ENCODE measurements at places on chromosomes 13 and 19. TPM values are rescaled to one million over a fixed set of nuclear protein-coding genes. Genes with fewer than 3 reads are reported as not detected.
A peak's percentile ranks its signal among the peaks of the same experiment; 100 is the strongest.

DNA sequence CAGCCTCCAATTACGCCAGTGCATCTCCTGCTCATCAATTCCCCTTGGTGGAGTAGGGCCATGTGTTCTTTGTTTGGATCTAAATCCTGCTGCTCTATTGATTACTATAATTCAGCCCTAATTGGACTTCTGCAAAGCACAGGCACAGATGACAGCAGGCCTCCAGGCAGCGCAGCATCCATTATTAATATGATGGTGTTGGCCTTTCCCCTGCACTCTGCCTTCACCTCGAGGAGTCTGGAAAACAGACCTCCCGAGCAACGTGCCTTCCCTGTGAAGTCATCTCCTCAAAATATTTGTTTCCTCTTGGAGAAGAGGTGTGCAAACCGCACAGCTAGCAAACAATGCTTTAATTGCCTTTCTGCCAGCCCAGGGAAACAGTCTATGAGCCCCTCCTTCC, 92.5 kb downstream of the UQCRFS1 start:
- no peak overlapping the region for H3K27ac ChIP-seq
- H3K27me3 ChIP-seq: no peaks in the 10 kb centered on the region
- H3K4me1 ChIP-seq: no peaks in the 10 kb centered on the region
- no peak overlapping the region for H3K4me3 ChIP-seq
- DNase-seq: no peak

The VSIG10L gene
- not detected for total RNA-seq

DNA sequence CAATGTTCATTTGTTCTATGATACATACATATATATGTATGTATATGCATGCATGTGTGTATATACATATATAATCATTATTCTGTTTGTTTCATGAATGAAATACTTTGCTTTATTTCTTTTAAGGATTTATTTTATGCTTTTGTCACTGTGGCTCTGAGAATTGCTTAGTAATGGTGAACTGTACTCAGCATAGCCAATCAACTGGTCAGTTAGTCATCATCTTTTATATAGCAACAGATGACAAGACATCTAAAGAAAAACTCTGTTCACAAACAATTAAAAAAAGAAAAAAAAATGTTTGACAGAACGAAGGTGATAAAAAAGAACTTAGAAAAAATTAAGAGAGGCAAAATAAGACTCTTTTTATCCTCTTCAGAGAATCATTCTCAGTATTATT, 1440.3 kb downstream of the PCDH9 start:
- no peaks in the 10 kb centered on the region for H3K27me3 ChIP-seq
- H3K4me1 ChIP-seq: no peaks in the 10 kb centered on the region
- no peak overlapping the region for H3K27ac ChIP-seq
- DNase-seq: no peak
- no peak overlapping the region for H3K4me3 ChIP-seq

The ZNF765 gene
- 6.7 TPM for total RNA-seq

GRCh38 chr19:13544423-13544822, 38.1 kb upstream of the CACNA1A start:
- no peak overlapping the region for H3K4me3 ChIP-seq
- no peaks in the 10 kb centered on the region for H3K4me1 ChIP-seq
- H3K36me3 ChIP-seq: peaks cover 4% of the 10 kb centered on the region
- no peak for DNase-seq
- H3K27me3 ChIP-seq: peaks cover 24% of the 10 kb centered on the region
- H3K27ac ChIP-seq: no peak overlapping the region

GRCh38 chr19:18871543-18871942, 24.4 kb downstream of the CERS1 start:
- DNase-seq: no peak
- H3K4me3 ChIP-seq: peak overlapping the region; percentile 58
- peak overlapping the region; percentile 87 for H3K27ac ChIP-seq
- H3K4me1 ChIP-seq: peaks cover 9% of the 10 kb centered on the region
- peaks cover 11% of the 10 kb centered on the region for H3K27me3 ChIP-seq

The C19orf73 gene
- total RNA-seq: 3.6 TPM

DNA sequence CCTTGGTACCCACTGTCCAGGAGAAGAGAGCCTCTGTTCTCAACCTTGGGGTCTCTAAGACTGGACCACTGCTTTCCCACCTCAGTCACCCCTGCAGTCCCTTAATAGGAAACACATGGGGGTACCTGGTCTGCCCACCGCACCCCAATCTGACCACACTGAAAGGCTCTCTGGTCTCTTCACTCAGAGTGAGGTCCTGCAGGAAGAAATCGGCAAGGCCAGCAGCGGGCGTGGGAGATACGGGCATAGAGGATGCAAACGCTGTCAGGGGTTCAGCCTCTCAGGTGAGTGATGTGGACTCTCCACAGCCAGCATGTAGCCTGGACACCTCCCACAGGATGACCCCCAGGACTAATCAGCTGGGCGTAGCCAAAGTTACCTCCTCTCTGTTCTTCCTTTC, 3.5 kb downstream of the SIGLEC9 start:
- H3K27ac ChIP-seq: no peak overlapping the region
- peaks cover 44% of the 10 kb centered on the region for H3K4me1 ChIP-seq

The TFPT gene
- 14.9 TPM for total RNA-seq

GRCh38 chr13:25525884-25526283, 154.1 kb downstream of the ATP8A2 start:
- H3K4me1 ChIP-seq: no peaks in the 10 kb centered on the region
- no peaks in the 10 kb centered on the region for H3K36me3 ChIP-seq
- no peak overlapping the region for H3K27ac ChIP-seq
- no peak for DNase-seq

DNA sequence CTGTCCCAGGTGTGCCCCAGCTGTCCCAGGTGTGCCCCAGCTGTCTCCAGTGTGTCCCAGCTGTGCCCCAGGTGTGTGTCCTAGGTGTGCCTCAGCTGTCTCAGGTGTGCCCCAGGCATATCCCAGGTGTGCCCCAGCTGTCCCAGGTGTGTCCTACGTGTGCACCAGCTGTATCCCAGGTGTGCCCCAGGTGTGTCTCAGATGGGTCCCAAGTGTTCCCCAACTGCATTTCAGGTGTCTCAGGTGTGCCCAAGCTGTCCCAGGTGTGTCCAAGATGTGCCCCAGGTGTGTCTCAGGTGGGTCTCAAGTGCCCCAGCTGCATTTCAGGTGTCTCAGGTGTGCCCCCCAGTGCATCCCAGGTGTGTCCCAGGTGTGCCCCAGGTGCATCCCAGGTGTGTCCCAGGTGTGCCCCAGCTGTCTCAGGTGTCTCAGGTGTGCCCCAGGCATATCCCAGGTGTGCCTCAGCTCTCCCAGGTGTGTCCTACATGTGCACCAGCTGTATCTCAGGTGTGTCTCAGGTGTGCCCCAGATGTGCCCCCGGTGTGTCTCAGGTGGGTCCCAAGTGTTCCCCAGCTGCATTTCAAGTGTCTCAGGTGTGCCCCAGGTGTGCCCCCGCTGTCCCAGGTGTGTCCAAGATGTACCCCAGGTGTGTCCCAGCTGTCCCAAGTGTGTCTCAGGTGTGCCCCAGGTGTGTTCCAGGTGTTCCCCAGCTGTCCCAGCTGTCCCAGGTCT, 1.3 kb upstream of the GRK1 start:
- no peak for DNase-seq
- peaks cover 7% of the 10 kb centered on the region for H3K27me3 ChIP-seq
- H3K4me1 ChIP-seq: no peaks in the 10 kb centered on the region

- H3K27me3 ChIP-seq: no peaks in the 10 kb centered on the region
- no peaks in the 10 kb centered on the region for H3K36me3 ChIP-seq
Observed at GRCh38 chr13:36530861-36531590, 98.7 kb downstream of the CCNA1 start.

- H3K27ac ChIP-seq: no peak overlapping the region
- H3K4me3 ChIP-seq: no peak overlapping the region
- no peak for DNase-seq
- peaks cover 2% of the 10 kb centered on the region for H3K36me3 ChIP-seq
- no peaks in the 10 kb centered on the region for H3K27me3 ChIP-seq
Observed at GRCh38 chr19:41372501-41372900, 3.8 kb upstream of the TMEM91 start.

GRCh38 chr13:36125841-36126240, 5.3 kb downstream of the DCLK1 start:
- H3K27me3 ChIP-seq: peaks cover 10% of the 10 kb centered on the region
- peaks cover 3% of the 10 kb centered on the region for H3K4me1 ChIP-seq
- no peak overlapping the region for H3K27ac ChIP-seq
- H3K4me3 ChIP-seq: no peak overlapping the region
- H3K36me3 ChIP-seq: no peaks in the 10 kb centered on the region

The SMIM24 gene
- total RNA-seq: not detected
